ENCODE measurements at places on chromosomes 13 and 19.

DNA sequence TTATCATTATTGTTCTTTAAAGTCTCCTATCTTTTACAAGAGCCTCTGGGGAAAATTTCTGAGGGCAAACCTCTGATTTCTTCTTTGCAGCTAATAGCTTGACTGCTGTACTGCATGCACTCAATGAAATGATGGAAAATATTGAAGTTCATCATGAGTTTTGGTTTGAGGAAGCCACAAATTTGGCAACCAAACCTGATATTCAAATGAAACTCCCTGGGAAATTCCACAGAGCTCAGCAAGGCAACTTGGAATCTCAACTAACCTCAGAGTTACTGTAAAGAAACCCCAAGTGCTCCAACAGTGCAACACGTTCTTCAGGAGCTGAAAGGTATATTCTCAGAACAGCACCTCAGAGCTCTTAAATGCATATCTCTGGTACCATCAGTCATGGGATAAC lies 14.2 kb upstream of the RNF6 start:
- no peak for DNase-seq

DNA sequence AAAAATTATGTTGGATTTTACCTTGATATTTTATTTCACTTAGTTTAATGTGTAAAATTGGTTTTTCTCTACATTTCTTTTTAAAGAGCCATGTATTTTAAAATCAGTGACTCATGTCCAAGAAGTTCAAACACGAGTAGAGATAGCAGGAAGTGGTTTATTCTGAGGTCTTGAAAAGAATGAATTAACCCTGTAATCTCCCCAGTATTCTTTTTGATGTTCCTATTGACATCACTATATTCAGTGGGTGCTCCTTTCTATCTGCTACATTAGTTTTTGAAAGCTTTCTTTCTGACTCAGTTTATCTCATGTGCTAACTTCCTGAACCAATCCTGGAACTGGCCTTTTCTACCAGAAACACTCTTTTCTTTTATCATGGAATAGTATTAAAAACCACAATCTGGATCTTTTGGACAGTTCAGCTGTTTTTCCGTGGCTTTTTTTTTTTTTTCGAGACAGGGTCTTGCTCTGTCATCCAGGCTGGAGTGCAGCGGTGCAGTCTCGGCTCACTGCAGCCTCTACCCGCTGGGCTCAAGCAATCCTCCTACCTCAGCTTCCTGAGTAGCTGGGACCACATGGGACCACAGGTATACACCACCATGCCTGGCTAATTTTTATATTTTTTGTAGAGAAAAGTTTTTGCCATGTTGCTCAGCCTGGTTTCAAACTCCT lies 114.9 kb downstream of the PCCA start:
- no peak for DNase-seq

- DNase-seq = no peak
Measured at GRCh38 chr13:53028637-53029203, at the start of gene OLFM4. TSS of gene OLFM4 (plus strand) at chr13:53028813. CDS start at chr13:53028837, 24 bp downstream.

DNA sequence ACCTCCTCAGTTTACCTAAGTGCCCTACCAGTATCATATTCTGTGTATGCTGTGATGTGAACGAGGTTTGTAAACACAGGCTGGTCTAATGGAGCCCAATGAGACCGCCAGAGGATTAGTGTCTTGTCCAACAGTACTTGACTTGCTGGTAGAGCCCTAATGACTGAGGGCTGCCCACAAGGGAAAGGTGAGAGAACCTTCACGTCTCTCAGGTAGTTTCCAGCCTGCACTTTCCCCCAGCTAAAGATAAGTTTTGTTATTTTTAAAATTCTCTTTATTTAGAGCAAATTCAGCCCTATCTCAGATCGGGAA lies 498 bp upstream of the RBM26 start:
- DNase-seq = no peak

- no peak for DNase-seq
Measured at GRCh38 chr13:97139691-97140090, 82.4 kb upstream of the MBNL2 start.
